Amniotic stem cell (primary cell): ENCODE measurements at places on chromosomes 6 and 20.

- DNase-seq = no peak
Observed at GRCh38 chr6:68649669-68650068, 14.6 kb downstream of the ADGRB3 start.

GRCh38 chr6:146312608-146313007 is 231.0 kb upstream of the RAB32 start:
- DNase-seq = no peak

DNA sequence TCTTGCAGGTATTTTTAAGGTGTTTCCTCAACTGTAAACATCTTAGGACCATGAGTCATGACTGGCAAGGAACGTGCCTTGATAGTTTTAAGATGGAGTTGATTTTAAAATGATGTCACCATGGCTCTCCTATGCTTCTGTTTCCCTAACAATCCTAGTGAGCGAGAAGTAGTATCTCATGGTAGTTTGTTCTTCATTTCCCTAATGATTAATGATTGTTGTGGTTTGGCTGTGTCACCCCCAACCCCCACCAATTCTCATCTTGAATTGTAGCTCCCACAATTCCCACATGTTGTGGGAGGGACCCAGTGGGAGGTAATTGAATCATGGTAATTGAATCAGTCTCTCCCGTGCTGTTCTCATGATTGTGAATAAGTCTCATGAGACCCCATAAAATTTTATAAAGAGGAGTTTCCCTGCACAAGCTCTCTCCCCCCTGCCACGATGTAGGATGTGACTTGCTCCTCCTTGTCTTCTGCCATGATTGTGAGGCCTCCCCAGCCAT is 16.8 kb upstream of the BNIP5 start:
- DNase-seq = no peak

- DNase-seq = no peak
Observed at GRCh38 chr6:6556161-6556737, 32.3 kb upstream of the LY86 start.

GRCh38 chr6:14026831-14027539 is 90.6 kb upstream of the CD83 start:
- no peak for DNase-seq

- no peak for DNase-seq
Observed at GRCh38 chr20:10551732-10552724, 116.9 kb downstream of the SLX4IP start.

DNA sequence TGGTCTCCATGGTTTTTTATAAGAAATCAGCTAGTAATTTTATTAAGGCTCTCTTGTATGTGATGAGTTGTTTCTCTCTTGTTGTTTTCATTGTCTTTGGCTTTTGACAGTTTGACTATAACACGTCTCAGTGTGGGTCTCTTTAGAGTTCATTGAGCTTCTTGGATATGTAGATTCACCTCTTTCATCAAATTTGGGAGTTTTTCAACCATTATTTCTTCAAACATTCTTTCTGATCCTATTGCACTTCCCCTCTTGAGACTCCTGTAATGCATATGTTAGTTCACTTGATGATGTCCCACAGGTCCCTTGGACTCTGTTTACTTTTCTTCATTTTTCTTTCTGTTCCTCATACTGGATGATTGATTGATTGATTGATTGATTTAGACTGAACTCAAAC is 7.0 kb upstream of the BAG2 start:
- no peak for DNase-seq
